Stimulated activated CD4-positive, alpha-beta T cell treated with anti-CD3 and anti-CD28 coated beads, Interleukin-12 subunit alpha, Interleukin-12 subunit beta, amount 100 ng/mL, for 24 hours (primary cell): ENCODE measurements at places on chromosomes 13 and 19.

- no peak for DNase-seq
These were observed 4.8 kb downstream of the MBD3 start for GRCh38 chr19:1587872-1588271.

GRCh38 chr13:47158593-47158992, 261.7 kb upstream of the HTR2A start:
- no peak for DNase-seq

DNA sequence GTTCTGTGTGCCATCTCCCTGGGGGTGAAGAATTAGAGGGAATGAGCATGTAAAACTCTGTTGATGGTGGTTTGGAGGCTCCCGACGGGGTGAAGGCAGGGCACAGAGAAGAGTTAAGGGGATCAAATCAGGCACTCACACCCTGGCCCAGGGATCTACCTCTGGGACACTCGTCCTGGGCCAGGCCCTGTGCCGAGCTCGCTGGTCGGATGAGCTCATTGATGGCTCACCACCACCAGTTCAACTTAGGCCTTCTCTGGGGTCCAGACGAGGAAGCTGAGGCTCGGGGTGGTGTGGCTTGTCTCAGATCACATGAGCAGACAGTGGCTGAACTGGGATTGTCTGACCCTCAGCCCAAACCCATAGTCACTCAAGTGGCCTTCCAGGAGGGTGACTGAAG, 1.6 kb downstream of the NACC1 start:
- DNase-seq = no peak

DNA sequence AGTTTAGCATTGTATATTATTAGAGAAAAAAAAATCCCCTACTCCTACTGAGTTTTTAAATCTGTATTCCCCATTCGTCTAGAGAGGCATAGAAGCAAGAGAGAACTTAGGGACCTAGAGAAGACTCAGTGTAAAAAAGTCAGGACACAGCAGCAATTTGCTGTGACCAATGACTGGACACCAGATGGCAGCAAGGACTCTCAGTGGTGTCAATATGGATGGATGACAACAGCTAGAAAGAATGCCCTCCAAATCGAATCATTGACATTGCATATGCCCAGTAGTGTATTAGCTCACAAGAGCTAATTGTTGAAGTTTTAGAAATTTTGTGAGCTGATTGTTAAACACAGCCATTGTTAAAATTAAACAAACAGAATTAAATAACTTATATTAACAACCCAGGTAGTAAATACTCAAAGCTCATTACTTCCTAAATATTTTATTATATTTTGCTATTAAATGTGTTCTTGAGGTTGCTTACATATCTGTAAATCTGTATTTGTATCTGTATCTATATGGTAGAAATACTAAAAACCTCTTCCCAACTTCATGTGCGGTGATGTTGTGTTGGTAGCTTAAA, 43.9 kb downstream of the SIAH3 start:
- no peak for DNase-seq

DNA sequence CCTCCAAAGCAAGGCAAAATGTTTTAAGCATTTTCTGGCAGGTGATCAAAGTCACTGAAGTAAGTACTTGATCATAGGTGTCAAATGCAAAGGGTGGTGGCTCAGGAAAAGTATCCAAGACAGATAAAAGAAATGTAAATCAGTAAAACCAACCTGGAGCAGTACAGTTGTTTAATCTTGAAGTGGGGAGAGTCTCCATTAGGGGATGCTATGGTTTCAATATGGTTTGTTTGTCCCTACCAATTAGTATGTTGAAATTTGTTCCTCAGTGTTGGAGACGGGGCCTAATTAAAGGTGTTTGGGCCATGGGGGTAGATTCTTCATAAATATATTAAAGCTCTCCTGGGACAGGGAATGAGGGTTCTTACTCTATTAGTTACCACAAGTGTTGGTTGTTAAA, 1781.7 kb upstream of the PRR20A start:
- no peak for DNase-seq

DNA sequence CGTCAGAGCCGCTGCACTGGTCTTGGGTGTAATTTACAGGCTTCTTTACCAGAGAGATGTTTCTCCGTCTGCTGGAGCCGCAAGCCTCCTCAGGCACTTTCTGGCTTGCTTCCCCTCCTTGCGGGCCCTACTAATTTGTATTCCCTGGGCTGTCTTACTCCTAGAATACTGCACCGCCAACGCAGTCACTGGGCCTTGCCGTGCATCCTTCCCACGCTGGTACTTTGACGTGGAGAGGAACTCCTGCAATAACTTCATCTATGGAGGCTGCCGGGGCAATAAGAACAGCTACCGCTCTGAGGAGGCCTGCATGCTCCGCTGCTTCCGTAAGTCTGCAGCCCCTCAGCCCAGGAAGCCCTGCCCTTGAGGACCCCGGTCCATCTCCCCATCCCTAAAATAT, 14.1 kb upstream of the C19orf33 start:
- DNase-seq = no peak

DNA sequence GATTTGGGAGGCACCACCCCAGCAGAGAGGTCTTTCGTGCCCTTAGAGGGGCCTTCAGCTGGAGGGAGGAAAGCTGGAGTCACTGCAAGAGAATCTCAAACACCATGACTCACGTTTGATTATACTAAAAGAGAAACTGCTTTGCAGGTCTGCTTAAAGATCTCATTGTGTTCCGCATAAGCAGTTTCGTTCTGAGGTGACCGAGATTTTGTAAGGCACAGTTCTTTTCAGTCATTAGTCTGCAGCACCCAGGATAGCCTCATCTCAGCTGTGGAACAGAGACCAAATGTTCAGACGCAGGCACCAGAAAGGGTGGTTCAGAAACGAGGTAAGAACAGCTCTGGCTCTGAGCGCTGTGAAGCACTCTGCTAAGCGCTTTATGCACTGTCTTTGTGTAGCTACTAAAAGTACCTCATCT, 71.2 kb upstream of the GTF3A start:
- peak; percentile 9 for DNase-seq

GRCh38 chr19:58218899-58219298, 9.8 kb upstream of the ZNF544 start:
- peak; percentile 22 for DNase-seq
